ENCODE measurements at places on chromosomes 6 and 20.

- no peak for DNase-seq
These were observed 2.5 kb downstream of the OVOL2 start for GRCh38 chr20:18055261-18055660.

DNA sequence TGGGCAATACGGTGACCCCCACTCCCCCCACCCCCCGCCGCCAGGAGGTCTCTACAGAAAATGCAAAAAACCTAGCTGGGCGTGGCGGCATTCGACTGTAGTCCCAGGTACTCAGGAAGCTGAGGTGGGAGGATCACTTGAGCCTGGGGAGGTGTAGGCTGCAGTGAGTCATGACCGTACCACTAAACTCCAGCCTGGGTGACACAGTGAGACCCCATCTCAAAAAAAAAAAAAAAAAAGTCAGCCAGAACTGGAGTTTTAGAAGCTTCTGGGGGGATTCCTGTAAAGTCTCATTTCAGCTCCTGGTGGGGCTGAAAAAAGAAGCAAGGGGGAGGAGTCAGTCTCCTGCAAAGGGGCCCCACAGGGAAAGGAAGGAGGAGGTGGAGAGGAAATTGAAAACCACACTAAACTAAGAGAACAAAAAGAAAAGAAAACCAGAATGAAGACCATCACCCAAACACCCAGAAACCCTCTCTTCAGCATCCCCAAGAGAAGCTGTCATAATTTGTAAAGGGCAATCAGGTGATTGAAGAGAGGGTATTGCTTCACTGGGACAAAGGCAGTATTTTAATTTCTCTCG is 50.4 kb downstream of the NOL4L start:
- no peak for DNase-seq

GRCh38 chr20:46710153-46710913 is 884 bp downstream of the SLC2A10 start:
- no peak for DNase-seq

- DNase-seq, result no peak
These were observed at the start of gene MAD2L1BP for GRCh38 chr6:43635387-43636307. MAD2L1BP (plus strand) TSS chr6:43635840; CDS start chr6:43635876, 36 bp downstream.

DNA sequence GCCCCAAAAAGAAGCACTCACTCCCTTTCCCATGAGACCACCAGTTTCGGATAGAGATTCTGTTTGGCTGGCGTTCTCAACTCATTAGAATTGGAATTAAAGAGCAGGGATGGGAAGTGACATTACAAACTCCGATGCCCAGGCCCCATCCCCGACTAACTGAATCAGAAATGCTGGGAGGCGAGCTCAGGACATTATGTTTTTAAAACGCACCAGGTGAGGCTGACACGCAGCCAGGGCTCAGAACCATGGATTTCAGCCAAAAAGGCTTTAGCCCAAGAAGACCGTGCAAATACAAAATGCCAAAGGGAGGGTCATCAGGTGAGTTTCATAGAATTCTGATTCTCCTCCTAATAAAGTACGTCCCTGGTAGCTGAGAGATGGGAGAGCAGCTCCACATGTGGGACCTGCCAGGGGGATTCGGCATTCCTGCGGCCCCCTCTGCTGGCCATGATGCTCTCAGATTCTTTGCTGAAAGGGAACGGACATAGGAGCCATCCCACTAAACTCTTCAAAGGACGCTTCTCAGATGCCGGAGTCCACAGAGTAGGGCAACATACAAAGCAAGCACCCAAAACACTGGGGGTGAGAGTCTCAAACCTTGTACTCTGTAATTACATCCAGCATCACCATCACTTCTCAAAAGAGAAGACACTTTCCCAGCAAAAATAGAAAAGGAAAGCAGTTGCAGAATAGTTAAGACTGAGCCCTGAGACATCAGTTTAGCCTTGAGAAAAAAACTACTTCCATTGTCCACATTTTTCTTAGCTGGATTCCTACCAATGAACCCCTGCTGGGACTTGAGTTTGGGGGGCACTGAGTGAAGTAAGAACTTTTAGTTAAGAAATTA is 205.2 kb downstream of the BMP7 start:
- DNase-seq, result no peak

DNA sequence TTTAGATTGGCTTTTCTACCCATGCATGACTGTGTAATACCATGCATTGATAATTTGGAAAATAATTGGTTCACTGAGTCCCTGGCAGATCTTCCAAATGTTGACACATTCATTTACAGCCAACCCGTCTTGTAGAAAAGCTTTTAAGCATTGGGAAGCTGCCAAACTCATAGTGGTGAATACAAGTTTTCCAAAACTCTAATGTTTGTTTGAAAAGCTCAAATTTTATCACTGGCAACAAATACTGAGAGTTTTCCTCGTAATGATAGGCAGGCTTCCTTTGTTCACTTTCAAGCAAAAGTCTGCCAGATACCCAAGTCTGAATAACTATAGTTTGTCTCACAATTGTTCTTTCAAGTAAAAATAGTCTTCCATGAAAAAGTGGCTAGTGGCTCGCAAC is 143.0 kb downstream of the FIG4 start:
- no peak for DNase-seq

DNA sequence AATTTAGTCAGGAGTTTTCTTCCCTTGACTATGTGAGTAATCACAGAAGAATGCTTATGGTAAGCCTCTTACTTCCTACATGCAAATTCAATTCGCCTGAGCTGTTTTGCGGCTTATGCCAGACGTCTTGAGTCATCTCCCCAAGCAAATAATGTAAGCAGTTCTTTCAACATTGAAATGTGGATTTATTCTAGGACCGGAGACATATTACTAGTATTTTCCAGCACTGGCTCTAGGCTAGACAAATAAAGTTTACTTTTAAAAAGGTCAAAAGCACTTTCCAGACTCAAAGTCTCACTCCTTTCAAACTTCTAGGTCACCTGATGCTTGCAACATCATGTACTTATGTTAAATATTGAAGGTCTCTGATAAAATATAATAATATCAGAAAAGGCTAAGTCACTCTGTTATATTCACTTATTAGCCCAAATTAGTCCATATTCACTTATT is 38.1 kb upstream of the NOX3 start:
- DNase-seq, result peak; percentile 95

GRCh38 chr6:45027126-45027525 is 301.0 kb upstream of the RUNX2 start:
- no peak for DNase-seq

DNA sequence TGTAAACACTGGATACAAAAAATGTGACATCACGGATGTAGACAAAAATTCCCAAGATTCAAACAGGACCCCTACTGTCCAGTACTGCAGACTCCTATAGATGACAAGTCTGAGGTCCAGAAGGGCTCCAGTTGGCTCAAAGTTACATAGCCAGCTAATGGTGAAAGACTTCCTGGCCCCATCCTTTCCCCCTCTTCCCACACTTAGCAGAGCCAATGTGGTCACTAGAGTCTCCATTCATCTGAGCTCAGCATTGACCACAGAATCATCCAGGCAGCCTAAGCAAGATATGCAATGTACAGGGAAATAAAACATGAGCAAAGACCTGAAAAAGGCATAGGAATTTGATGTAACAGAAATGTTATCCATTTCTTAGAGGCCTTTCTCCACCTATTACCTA is 180.5 kb downstream of the ADAT2 start:
- no peak for DNase-seq

DNA sequence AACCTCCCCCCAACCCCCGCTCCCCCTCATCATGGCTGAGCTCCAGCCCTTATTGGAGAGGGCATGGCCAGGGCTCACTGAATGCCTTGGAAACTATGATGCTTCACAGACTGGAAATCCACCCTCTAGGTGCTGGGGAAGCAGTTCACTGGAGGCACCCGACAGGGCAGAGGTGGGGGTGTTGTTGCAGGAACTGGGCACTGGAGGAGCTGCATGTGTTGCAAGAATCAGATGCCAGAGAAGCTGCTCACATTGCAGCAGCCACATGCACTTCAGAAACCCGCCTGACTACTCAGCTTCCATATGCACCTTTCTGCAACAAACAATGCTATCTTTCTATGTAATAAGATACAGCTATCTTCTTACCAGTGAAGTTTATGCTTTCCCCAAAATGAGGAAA is 7.9 kb upstream of the TBPL1 start:
- no peak for DNase-seq

DNA sequence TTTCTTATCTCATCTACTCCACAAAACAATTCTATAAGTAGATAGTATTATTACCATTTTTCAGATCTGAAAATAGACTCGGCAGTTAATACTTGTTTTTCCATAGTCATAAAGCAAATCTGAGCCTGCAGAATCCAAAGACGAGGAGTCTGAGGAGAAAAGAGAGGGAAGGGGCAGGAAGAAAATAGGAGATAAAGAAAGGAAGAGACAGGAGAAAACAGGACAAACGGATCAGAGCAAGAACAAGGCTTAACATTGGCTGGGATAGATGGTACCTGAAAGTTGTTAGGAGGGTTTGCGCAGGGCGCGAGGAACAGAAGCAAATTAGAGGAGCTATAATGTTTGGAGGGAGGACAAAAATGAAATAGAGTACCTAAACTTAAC is 639 bp upstream of the PPIL1 start:
- no peak for DNase-seq

- DNase-seq, result no peak
These were observed 155.4 kb downstream of the SYCP2 start for GRCh38 chr20:59777814-59778575.
